ENCODE measurements at places on chromosomes 7 and 10.

DNA sequence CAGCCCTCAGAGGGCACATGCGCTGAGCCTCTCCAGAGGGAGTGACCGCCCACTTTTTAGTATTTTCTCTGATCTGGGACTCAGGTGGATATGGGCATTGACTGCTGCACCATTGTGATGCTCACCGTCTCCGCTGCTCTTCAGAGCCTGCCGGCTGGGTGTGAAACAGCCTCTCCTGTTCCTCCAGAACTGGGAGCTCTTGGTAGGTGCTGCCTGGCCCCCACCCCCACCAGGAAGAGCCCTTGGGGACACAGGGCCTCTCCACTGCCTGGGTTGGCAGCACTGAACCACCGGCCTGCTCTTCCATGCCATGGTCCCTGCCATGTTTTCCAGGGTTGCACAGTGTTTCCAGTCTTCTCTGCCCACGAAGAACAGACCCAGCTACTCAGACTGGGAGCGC is 36.3 kb downstream of the ARHGAP22 start:
- H3K4me1 ChIP-seq: no peaks in the 10 kb centered on the region
- no peak overlapping the region for H3K27ac ChIP-seq
- no peak overlapping the region for H3K4me3 ChIP-seq
- H3K36me3 ChIP-seq: no peaks in the 10 kb centered on the region
- H3K27me3 ChIP-seq: no peaks in the 10 kb centered on the region
- no peak for DNase-seq

GRCh38 chr7:17056491-17057142 is 174.8 kb upstream of the AGR3 start:
- no peaks in the 10 kb centered on the region for H3K36me3 ChIP-seq
- no peak overlapping the region for H3K27ac ChIP-seq
- no peak overlapping the region for H3K4me3 ChIP-seq
- DNase-seq: no peak
- H3K27me3 ChIP-seq: peaks cover 3% of the 10 kb centered on the region

DNA sequence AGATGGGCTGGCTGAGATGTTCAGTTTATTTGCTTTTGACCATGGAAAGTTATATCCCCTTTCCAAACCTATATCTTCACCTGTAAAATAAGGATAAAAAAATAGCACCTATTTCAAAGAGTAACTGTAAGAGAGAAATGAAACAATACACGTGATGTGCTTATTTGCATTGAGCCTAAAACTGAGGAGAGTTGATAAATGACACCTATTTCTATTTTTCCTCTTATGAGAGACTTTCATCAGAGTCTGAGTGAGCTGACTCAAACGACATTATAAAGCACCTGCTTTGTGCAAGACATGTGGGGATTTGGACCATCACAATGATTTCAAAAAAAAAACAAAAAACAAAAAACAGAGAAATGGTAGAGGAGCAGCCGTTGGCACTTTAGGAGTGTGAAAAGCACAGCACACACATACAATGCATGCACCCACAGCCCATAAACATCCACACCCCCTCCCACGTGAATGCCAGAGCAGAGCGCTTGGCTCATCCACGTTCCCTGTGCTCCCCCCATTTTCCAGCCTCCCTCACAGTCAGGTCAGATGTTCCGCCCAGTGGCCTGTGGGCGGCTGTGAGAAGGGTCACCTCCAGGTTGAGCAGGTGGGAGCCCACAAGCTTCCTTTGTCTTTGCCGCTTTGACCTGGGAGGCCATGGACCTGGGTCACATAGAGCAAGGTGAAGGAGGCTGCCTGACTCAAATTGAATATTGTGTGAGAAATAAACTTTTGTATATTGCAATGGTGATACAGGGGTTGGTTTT is 253.2 kb upstream of the ZNF32 start:
- peaks cover 41% of the 10 kb centered on the region for H3K27me3 ChIP-seq
- no peak for DNase-seq
- no peaks in the 10 kb centered on the region for H3K36me3 ChIP-seq
- no peak overlapping the region for H3K27ac ChIP-seq
- no peak overlapping the region for H3K4me3 ChIP-seq
- no peaks in the 10 kb centered on the region for H3K4me1 ChIP-seq

- H3K36me3 ChIP-seq: no peaks in the 10 kb centered on the region
- H3K27ac ChIP-seq: no peak overlapping the region
- no peak overlapping the region for H3K4me3 ChIP-seq
- no peak for DNase-seq
- H3K4me1 ChIP-seq: peaks cover 8% of the 10 kb centered on the region
- H3K27me3 ChIP-seq: no peaks in the 10 kb centered on the region
These were observed 24.3 kb downstream of the PDZD8 start for GRCh38 chr10:117350909-117351308.

GRCh38 chr7:32515890-32516550 is 20.7 kb downstream of the AVL9 start:
- no peak overlapping the region for H3K4me3 ChIP-seq
- no peak for DNase-seq
- H3K27ac ChIP-seq: no peak overlapping the region

GRCh38 chr7:55335786-55336185 is 29.4 kb upstream of the LANCL2 start:
- no peaks in the 10 kb centered on the region for H3K36me3 ChIP-seq
- no peaks in the 10 kb centered on the region for H3K4me1 ChIP-seq
- H3K27ac ChIP-seq: no peak overlapping the region
- no peak overlapping the region for H3K4me3 ChIP-seq

- H3K4me1 ChIP-seq: no peaks in the 10 kb centered on the region
- no peak for DNase-seq
- no peak overlapping the region for H3K27ac ChIP-seq
- no peaks in the 10 kb centered on the region for H3K27me3 ChIP-seq
- H3K4me3 ChIP-seq: no peak overlapping the region
These were observed 70.1 kb upstream of the COL1A2 start for GRCh38 chr7:94324380-94325121.

DNA sequence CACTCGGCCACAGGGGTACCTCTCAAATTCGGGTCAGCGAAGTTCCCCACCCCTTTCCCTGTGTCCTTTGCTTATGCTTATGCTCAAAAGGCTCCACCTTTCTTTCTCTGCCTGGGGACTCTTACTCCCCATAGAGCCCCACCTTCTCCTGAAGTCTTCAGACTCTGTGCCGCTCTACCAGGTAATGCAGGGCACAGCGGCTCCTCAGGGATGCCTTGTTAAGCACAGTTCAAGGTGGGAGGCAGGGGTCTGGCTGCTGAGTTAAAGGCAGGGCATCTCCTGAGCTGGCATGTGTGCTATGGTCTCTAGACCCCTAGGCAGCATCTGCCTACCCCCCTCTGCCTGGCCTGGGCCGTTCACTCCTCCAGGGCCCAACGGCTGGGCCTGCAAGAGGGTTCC is 3.0 kb upstream of the CXCL12 start:
- DNase-seq: no peak
- H3K36me3 ChIP-seq: no peaks in the 10 kb centered on the region
- H3K4me3 ChIP-seq: no peak overlapping the region
- H3K27me3 ChIP-seq: peaks cover 61% of the 10 kb centered on the region
- no peak overlapping the region for H3K27ac ChIP-seq

DNA sequence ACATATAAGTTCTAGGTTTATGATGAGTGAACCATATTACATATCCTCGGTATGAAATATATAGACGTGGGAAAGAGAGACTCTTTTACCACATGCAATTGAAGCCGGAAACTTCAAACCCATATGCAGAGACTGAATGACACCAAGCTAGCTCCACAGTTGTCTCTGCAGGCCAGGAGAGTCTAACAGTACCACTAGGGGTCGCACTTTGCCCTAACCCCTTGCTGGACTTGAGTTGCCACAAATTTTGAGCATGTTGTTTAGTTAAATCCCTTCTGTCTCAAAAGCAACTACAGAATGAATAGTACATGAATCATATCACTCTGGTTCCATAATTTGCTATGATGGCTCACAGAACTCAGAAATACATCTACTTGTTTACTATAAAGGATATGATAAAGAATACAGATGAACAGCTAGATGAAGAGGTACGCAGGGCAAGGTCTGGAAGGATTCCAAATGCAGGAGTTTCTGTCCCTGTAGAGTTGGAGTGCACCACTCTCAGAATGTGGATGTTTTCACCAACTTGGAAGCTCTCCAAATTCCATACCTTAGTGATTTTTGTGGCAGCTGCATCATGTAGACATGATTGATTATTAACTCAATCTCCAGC is 112.4 kb upstream of the YAE1 start:
- no peak overlapping the region for H3K4me3 ChIP-seq
- peak; percentile 26 for DNase-seq
- H3K27ac ChIP-seq: no peak overlapping the region
- no peaks in the 10 kb centered on the region for H3K4me1 ChIP-seq

All from T-cell (primary cell).